ENCODE measurements at places on chromosomes 5 and 9.

DNA sequence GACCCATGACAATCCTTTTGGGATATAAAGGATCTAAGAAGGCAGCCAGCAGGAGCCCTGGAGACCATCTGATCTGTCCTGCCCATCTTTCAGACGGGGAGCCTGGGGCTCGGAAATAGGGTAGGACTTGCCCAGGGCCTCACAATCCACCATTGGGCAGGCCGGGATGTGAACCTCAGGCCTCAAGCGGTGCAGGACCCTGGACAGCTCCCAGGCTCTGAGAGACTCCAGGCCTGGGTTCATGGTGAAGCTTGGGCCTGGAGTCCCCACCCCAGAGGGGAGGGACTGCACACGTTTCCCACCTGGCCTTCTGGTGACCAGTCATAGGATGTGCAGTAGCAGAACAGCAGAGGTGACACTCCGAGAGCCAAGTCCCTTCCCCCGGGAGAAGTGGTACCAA lies 36.6 kb upstream of the RAPGEF1 start:
- no peak for DNase-seq

DNA sequence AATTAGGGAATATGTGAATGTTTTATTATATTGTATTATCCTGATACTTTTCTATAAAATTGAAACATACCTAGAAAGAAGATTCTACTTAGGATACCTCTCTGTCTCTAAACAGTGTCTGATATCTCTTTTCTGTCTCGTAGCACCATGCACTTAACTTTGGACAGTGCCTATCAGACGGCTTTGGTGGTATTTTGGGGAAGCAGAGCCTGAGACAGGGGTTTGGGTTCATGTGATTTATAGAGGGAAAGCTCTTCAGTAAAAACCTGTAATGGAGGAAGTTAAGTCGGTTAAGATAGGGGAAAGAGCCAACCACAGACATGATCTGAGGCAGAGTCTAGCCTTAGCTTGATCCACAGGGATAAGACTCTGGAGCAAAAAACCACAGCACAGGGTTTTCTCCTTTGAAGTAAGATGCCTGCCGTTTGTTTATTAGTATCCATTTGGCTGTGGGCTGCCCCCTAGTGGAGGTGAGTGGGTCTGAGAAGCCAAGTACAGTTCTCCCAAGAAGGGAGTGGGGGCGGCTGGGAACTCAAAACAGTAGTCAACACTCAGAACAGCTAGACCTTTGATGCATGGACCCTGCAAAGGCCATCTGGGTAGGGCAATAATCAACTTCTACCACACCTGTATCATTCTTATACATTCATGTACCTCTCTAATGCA lies 141.2 kb upstream of the ASTN2 start:
- DNase-seq, result peak; percentile 14

DNA sequence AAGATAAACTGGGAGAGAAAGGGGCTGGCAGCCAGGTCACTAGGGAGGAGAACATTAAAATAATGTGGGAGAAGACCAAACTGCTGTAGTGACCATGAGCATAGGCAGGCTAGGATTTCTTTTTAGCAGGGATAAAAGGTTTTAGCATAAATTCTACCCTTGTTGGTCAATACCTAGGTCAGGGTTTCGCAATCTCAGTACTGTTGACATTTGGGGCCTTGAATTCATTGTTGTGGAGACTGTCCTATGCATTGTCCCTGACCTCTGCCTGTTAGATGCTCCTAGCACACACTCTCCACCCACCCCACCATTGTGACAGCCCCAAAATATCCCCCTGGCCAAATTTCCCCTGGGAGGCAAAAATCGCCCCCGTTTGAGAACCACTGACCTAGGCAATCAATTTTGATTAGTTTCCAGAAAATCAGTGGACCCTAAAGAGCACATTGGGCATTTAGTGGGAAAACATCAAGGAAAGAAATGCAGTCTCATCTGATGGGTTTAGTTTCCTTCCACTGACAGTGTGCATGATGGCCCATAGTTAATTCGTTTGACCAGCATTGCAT lies 181.4 kb downstream of the NTRK2 start:
- DNase-seq, result no peak

GRCh38 chr9:4704129-4704528 lies 24.8 kb downstream of the CDC37L1 start:
- no peak for DNase-seq

DNA sequence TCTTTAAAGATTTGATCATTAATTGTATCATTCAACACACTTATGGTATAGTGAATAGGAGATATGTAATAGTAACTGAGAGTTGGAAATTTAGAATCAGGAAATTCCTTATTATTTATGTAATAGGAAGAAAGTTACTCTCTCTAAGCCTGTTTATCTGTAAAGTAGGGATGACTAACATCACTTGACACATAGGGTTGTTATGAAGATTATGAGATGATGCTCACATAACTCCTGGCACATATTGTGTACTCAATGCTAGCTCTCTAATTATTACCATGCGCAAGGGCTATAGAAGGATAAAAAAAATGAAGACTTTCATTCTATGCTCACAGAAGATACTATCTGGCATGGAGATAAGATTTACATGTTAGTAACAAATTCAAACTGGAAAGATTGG lies 149.9 kb downstream of the ISOC1 start:
- DNase-seq, result no peak

DNA sequence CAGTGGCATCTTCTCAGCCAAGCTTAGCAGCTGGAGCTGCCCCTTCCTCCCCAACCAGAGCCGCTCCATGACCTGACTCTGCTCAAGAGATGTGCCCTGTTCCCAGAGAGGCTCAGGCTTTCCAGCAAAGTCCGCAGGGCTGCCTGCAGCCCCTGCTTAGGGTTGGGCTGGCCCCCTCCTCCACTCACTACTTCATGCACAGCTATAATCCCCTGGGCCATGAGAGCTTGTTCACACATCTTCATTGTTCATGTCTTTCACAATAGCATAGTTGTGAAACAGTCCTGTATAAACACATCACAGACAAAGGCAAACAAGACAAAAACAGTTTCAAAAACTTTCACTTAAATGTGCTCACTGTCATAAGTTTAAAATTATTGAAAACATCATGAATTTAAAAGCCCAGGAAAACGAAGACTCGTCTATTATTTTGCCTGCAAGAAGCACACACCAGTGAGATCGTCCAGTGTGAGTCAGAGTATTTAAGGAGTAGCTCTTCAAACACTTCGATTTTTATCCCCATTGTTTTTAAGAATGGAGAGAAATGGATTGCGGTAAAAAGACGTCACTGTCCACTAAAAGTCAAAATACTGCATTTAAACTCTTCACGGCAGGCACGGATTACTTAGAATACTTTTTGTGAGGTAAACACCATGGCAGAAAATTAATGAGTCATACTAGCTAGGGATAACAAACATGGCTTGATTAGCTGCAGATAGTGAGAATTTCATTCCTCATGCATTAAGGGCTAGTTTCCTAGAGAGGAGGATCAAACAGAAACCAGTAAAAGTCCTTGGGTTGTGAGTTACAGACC lies 40.7 kb upstream of the S1PR3 start:
- DNase-seq, result no peak
